ENCODE measurements at places on chromosomes 6 and 20.

GRCh38 chr6:4402477-4402976, 267.2 kb upstream of the ECI2 start:
- no peak for DNase-seq

DNA sequence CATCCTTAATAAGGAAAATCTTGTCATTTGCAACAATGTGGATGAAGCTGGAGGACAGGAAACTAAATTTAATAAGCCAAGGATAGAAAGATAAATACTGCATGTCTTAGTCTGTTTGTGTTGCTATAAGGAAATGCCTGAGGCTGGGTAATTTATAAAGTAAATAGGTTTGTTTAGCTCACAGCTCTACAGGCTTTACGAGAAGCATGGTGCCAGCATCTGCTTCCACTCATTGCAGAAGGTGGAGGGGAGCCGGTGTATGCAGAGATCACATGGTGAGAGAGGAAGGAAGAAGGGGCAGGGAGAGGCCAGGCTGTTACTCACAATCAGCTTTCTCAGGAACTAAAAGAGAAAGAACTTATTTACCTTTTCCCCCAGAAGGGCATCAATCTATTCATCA, 118.9 kb upstream of the SMLR1 start:
- DNase-seq = no peak

- DNase-seq = no peak
These were observed 96.4 kb upstream of the PAK5 start for GRCh38 chr20:9935285-9935684.

DNA sequence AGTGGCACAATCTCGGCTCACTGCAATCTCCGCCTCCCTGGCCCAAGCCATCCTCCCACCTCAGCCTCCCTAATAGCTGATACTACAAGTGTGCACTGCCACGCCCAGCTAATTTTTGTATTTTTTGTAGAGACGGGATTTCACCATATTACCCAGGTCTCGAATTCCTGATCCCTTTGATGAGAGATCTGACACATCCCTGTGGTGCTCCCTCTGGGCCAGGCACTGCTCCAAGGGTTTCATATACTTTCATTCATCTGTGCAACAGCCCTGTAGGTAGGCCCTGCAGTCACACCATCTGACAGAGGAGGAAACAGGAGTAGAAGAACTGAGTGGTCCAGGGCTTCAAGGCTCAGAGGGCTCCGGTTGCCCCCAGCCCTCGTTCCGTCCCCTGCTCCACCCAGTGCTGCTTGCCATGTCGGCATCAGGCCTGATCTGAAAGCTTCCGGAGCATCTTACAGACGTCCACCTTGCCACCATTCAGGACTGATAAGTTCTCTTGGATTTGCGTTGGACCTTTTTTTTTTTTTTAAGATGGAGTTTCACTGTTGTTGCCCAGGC, 3.3 kb downstream of the ZGPAT start:
- no peak for DNase-seq

GRCh38 chr6:142820338-142821051, 124.5 kb downstream of the HIVEP2 start:
- no peak for DNase-seq

DNA sequence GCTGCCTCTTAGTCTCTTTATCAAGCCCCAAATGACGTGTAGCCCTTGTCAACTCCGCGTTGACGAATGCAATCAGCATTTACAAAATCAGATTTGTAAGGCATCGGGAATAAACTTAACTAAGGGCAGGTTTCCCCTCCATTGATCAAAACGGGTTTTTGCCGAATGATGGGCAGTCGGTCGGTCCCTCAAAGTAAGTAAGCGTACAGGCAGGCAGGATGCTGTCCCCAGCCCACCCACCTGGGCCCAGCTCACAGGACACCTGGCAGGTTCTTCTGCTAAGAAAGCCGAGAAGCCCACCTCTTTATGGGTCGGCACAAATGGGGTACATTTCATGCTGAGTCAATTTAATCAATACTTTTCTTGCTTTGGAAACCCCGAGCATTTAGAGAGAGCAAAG, 22.0 kb upstream of the MAFB start:
- DNase-seq = no peak

- no peak for DNase-seq
These were observed 17.1 kb upstream of the CTAGE9 start for GRCh38 chr6:131727868-131728267.

DNA sequence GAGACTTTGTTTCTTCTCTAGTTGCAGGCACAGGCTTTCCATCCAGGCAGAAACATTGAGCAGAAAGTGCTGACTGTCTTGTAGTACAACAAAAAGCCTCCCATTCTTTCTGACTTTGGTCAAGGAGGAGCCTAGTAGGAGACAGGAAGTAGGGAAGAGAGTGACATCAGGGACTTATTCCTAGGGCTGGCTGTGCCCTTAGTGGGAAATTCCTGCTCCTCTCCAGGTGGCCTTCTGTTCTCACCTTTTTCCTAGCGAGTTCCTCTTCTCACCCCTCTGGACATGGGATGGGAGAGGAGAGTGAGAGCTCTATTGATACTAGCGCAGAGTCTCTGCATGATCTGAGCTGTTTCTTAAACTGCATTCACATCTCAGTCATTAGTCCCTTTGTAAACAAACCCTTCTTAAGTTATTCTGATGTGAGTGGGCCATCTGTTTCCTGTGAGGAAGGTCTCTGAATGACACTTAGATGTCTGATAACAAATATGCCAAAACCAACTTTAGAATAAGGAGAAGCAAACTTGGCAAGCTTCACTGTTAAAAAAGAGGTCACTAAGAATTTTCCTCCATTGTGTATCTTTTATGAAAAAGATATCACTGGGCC, 455.0 kb downstream of the GJA1 start:
- no peak for DNase-seq

- DNase-seq = no peak
These were observed 176.4 kb downstream of the ARID1B start for GRCh38 chr6:156953479-156954146.

- DNase-seq = no peak
These were observed 20.1 kb downstream of the NSFL1C start for GRCh38 chr20:1446536-1446935.

DNA sequence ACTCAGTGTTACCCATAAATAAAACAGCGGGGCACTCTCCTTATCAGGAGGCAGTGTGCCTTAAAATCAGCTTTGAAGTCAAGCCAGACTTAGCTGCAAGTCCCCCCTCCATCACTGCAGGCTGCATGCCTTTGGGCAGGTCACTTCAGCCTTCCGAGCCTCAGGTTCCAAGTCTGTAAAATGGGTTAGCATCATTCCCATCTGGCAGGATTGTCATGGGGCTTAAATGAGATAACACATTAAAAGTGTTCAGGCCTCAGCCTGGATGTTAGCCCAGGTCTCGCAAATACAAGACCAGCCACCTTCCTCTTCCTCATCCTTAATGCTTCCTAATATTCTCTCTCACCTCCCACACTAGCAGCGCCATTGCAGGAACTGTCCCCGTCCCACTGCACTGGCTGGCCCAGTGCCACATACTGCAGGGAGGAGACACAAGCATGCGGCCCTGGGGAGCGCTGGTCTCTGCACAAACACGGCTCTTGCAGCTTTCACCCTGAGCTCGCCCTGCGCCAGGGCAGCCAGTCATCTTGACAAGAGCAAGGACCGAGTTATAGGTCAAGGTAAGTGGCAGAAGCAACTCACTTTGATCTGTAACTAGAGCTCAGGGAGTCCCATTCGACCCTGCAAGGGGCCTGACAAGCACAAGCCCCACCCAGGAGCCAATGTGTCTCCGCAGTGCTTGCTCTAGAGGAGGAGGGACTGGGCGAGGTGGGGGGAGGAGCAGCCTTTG, 564.6 kb upstream of the AGPAT4 start:
- DNase-seq = no peak

DNA sequence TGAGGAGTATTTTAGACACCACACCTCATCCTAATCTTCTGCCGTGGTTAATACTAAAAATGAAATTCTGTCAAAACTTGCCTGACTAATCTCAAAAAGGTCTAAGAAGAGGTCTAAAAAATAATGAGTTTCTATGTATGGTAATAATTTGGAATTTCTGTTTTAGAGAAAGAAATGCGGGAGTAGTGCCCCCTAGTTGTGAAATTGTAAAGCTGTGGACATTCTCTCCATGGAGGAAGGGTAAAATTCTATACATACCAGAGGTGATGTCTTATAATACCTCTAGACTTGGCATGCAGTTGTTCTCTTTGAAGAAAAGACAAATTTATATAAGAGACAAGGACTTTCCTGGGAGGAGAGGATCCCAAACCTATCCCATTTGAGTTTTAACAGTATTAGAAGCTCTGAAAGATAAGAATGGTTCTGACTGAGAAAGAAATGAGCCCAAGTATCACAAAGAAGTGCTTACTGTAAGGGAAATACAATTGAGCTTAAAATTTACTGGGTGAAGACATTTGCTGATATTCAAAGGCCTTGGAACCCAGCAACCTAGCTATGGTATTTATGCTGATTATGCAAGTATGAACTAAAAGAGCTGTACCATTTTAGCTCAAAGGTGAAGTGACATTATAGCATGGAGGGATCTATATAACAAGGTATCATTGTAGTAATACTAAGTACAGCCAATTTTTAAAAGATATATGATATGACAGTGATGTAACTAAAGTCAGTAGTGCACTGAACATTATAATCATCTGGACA, 5.1 kb upstream of the EPHA7 start:
- DNase-seq = no peak

GRCh38 chr6:63529498-63529897, 42.8 kb upstream of the LOC128125822 start:
- DNase-seq = no peak

GRCh38 chr6:4032475-4032874, 46.5 kb downstream of the FAM217A start:
- no peak for DNase-seq

GRCh38 chr6:139017227-139017626, 11.3 kb upstream of the ABRACL start:
- no peak for DNase-seq

DNA sequence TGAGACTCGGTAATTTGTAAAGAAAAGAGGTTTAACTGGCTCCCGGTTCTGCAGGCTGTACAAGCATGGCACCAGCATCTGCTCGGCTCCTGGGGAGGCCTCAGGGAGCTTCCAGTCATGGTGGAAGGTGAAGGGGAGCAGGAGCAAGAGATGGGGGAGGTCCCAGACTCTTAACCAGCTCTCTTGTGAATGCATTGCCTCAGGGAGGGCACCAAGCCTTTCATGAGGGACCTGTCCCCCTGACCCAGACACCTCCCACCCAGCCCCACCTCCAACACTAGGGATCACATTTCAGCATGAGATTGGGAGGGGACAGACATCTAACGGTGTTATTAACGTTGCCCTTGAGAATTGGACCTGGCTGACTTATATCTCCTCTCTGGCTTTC, 68.6 kb downstream of the PTPN1 start:
- DNase-seq = no peak

- no peak for DNase-seq
These were observed 27.9 kb downstream of the PLEKHG1 start for GRCh38 chr6:150627585-150628025.

DNA sequence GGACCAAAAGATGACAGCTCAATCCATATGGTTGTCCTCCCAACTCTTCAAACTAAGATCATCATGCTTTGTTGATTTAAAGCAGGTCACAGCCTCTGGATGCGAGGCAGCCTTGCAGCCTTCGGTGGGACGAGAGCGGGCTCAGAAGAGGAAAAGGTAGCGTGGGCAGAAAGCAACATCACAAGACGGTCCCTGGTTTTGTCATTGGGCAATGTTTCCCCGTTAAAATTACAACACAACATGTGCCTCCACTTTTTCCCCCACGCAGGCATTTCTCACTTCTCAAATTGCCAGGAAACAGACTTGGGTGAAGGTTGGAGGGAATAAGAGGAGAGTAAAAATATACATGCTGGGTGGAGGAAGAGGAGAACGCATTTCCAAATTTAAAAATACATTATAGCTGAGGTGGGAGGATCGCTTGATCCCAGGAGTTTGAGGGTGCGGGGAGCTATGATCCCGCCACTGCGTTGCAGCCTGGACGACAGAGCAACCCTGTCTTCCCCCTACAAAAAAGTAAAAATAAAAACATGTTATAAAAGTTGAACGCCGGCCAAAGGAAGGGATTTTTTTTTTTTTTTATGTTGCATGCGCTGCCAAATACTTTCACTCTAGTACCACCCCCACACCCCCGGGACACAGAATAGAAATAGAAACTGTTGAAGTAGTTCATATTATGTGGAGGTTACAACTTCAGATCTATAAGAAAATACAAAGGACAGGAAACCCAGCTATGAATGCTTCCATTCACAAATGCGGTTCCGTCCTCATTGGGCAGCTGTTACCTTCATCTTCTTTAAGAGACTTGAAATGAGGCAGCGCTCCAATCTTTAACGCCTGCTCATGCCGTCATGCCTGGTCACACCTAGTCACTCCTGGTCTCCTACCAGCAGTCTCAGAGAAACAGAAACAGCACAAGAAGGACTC, 13.9 kb upstream of the NAA20 start:
- DNase-seq = no peak

DNA sequence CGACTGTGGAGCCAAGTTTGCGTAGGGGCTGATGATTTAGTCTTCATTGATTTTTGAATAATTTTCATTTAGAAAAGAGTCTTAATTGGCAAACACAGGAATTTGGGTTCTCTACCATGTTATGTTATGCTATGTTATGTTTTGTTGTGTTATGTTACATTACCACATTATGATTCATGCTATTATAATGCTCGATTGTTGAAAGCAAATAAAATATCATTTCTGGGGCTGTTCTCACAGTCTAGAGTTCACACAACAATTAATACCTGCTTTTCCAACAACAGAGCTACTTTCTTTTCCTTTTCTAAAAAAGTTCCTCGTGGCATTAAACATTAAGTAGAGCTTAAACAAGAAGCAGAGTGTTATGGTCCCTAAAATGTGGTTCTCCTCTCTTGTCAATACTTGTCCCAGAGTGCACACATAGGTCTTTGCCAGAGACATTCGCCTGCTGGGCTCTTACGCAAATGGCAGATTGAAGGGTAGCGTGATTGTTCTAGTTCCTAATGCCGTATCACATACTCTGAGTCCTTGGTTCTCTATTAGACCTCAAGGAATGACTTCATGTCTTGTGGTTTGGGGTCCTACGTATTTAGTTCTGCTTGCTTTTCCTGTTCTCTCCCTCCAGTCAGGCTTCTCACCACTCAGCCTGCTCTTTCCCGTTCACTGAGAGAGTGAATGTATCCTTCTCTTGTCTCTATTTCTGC, 370.3 kb downstream of the CD109 start:
- DNase-seq = no peak

DNA sequence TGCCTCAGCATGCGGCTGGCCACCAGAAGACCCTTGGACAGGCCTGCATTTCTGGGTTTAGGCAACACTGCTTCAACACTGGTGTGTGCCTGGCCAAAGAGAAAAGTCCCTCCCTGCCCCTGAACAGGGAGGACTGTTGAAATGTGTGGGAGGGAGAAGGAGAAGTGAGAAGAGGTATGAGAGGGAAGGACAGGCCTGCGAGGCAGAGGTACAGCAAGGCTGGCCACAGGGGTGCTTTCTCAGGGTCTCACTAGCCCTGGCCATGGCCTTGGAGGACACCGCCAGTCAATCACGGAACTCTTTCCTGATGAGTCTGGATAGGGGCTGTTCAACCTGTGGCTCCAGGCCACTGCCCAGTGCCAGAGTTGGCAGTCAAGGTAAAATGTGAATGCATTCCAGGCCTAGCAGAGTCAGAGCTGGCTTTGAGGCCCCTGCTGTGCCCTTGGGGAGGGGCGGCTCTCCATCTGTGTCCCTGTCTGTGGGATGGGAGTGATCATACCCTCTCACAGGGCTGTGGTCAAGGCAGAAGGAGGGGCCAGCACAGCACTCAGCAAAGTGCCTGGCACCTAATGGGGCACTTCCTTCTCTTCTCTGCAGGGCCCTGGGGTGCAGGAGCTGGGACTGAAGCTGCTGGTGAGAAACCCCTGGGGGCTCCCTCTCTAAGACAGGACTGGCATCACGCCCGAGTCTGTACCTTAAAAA, 43.2 kb upstream of the CDH22 start:
- no peak for DNase-seq

GRCh38 chr6:150987371-150987828, 121.9 kb downstream of the MTHFD1L start:
- no peak for DNase-seq

- no peak for DNase-seq
These were observed 7.8 kb downstream of the DLGAP4 start for GRCh38 chr20:36313926-36314325.
